ENCODE measurements at places on chromosomes 13 and 19. TPM values are rescaled to one million over a fixed set of nuclear protein-coding genes. Genes with fewer than 3 reads are reported as not detected.

The NDUFA7 gene
- 36.2 TPM for polyA plus RNA-seq

The CDX2 gene
- not detected for polyA plus RNA-seq

The DAPK3 gene
- 43.7 TPM for polyA plus RNA-seq

The PRSS57 gene
- polyA plus RNA-seq, result 0.36 TPM

The KLK14 gene
- polyA plus RNA-seq, result 0.13 TPM

The RUBCNL gene
- polyA plus RNA-seq, result 3.9 TPM

The ZNF443 gene
- 23.1 TPM for polyA plus RNA-seq

The SLC1A6 gene
- 0.26 TPM for polyA plus RNA-seq

The ZNF737 gene
- polyA plus RNA-seq, result 29.4 TPM

The OR7C1 gene
- 0.12 TPM for polyA plus RNA-seq

The ZNF497 gene
- 4.7 TPM for polyA plus RNA-seq

The ZNF560 gene
- polyA plus RNA-seq, result 0.26 TPM

The ZNF836 gene
- polyA plus RNA-seq, result 20.6 TPM

The LYPD3 gene
- 1.7 TPM for polyA plus RNA-seq

The SLC5A5 gene
- polyA plus RNA-seq, result 0.08 TPM

The KLK5 gene
- polyA plus RNA-seq, result 0.56 TPM

The ZNF548 gene
- 37.1 TPM for polyA plus RNA-seq

The CIC gene
- polyA plus RNA-seq, result 32.8 TPM

The IL11 gene
- 0.26 TPM for polyA plus RNA-seq

The SIGLEC12 gene
- polyA plus RNA-seq, result not detected

The ZNF730 gene
- 8.9 TPM for polyA plus RNA-seq

The CGB2 gene
- not detected for polyA plus RNA-seq

The SIGLEC8 gene
- polyA plus RNA-seq, result not detected

The GPC6 gene
- polyA plus RNA-seq, result 21.7 TPM

The TMEM190 gene
- polyA plus RNA-seq, result 0.93 TPM

The PET100 gene
- polyA plus RNA-seq, result 108 TPM

Measured in right lung (tissue), 10 donors.